Parietal lobe (tissue), 2 donors: ENCODE measurements at places on chromosomes 13 and 19. TPM values are rescaled to one million over a fixed set of nuclear protein-coding genes. Genes with fewer than 3 reads are reported as not detected.

The RPS16 gene
- 67.9 TPM for total RNA-seq

The ONECUT3 gene
- total RNA-seq = not detected

The APOE gene
- 51.3 TPM for total RNA-seq

The DIAPH3 gene
- total RNA-seq = 7.2 TPM

The ZNF528 gene
- 138 TPM for total RNA-seq

The SPRY2 gene
- 40.1 TPM for total RNA-seq

The KLK2 gene
- not detected for total RNA-seq

The KLK3 gene
- total RNA-seq = not detected

The B3GNT8 gene
- not detected for total RNA-seq

The TGFBR3L gene
- total RNA-seq = not detected

The LRRC25 gene
- total RNA-seq = 0.31 TPM

The RFPL4A gene
- not detected for total RNA-seq

The ZFP28 gene
- 42.3 TPM for total RNA-seq

The CEACAM3 gene
- not detected for total RNA-seq

The MICOS13 gene
- total RNA-seq = 11.3 TPM

The PNMA8B gene
- total RNA-seq = 14.4 TPM

The PDCD2L gene
- total RNA-seq = 17.2 TPM

The ZSCAN4 gene
- not detected for total RNA-seq

The NCAN gene
- total RNA-seq = 257 TPM

The GALP gene
- total RNA-seq = not detected

The DLL3 gene
- total RNA-seq = 23.2 TPM

The HIF3A gene
- total RNA-seq = 12.2 TPM

The PEAK3 gene
- not detected for total RNA-seq

The C2CD4C gene
- 14.7 TPM for total RNA-seq

The RFPL4AL1 gene
- not detected for total RNA-seq

The APOC1 gene
- total RNA-seq = 0.94 TPM

The GPR183 gene
- total RNA-seq = 1.6 TPM

The MAMSTR gene
- total RNA-seq = 1.3 TPM

The ZNF221 gene
- total RNA-seq = 41.0 TPM

The INSL3 gene
- total RNA-seq = not detected

The BLVRB gene
- total RNA-seq = 11.3 TPM

The PSG3 gene
- not detected for total RNA-seq

The PRRG2 gene
- 0.94 TPM for total RNA-seq

The SLITRK1 gene
- 34.1 TPM for total RNA-seq

The HPN gene
- not detected for total RNA-seq

The CPAMD8 gene
- 8.1 TPM for total RNA-seq

The IGFL3 gene
- total RNA-seq = not detected

The CYP4F2 gene
- not detected for total RNA-seq
